ENCODE measurements at places on chromosomes 6 and 20. TPM values are rescaled to one million over a fixed set of nuclear protein-coding genes. Genes with fewer than 3 reads are reported as not detected.

MCM8 gene
- total RNA-seq = 42.5 TPM

ME1 gene
- total RNA-seq = 0.05 TPM

BMP7 gene
- 0.41 TPM for total RNA-seq

HLA-DRA gene
- 6.0 TPM for total RNA-seq

UNC5CL gene
- total RNA-seq = 1.8 TPM

ENPP1 gene
- total RNA-seq = 0.42 TPM

SDC4 gene
- 31.0 TPM for total RNA-seq

TMEM170B gene
- 1.3 TPM for total RNA-seq

ELOVL2 gene
- total RNA-seq = not detected

Data from activated CD4-positive, alpha-beta T cell treated with anti-CD3 and anti-CD28 coated beads for 36 hours (primary cell).